ENCODE measurements at places on chromosomes 3 and 15. TPM values are rescaled to one million over a fixed set of nuclear protein-coding genes. Genes with fewer than 3 reads are reported as not detected.

GRCh38 chr15:40080847-40081246, 27.8 kb downstream of the BMF start:
- DNase-seq: no peak

DNA sequence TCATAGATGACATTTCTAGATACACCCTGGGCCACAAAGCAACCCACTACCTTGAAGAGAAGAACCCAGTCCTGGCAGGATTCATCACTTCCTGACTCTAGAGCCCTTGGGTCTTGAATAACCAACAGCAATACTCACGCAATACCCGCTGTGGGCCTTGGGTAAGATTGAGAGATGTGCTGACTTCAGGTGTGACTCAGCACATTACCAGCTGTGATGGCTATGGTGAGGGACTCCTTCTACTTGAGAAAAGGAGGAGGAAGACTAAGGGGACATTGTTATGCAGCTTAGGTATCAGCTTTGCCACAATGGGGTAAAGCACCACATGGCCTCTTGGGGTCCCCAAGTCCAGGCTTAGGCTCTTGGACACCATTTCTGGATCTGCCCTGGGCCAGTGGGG, 14.9 kb downstream of the C3orf33 start:
- DNase-seq: no peak

DNA sequence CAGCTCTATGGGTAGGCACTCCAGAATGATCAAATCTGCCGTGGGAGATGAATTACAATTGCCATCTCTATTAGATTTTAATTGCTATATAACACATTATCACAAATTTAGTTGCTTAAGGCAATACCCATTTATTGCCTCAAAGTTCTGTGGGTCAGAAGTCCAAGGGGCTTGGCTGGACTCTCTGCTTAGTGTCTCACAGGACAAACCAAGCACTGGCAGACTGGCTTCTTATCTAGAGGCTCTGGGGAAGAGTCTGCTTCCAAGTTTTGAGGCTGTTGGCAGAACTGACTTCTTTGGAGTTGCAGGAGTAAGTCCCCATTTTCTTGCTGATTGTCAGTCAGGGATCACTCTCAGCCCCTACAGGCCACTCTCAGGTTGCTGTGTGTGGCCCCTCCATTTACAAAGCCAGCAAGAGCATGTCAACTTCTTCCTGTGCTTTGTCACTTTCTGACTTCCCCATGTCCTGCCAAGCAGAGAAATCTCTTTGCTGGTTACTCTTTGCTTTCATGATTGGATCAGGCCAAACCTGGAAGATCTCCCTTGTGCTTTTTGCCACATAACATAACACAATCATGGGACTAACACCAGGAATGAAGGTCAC, 93.5 kb upstream of the PRICKLE2 start:
- DNase-seq: no peak

MAGEL2 gene
- not detected for polyA plus RNA-seq

EFHB gene
- polyA plus RNA-seq: 1.8 TPM

GRCh38 chr3:9246189-9246588, 3.3 kb downstream of the SRGAP3 start:
- no peak for DNase-seq

DNA sequence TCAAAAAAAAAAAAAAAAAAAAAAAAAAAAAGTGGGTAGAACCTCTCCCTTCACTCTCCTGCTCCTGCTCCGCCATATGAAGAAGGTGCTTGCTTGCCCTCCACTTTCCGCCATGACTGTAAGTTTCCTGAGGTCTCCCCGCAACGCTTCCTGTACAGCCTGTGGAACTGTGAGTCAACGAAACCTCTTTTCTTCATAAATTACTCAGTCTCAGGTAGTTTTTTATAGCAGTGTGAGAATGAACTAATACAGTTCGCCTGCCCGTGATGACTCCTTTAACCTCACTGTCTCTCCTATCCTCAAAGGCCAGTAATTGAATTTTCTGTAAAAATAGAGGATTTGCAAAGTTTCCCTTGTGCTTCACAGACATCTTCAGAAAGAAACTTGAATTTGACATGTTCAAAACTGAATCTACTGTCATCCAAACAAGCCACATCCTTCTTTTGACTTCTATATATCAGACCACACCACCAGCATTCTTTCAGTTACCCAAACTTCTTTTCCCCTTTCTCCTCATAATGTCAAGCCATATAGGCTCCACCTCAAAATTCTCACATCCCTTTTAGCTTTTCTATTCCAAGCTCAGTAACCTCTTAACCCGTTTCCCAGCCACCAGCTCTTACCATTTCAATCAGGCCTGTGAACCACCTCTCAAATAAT, 44.3 kb downstream of the P2RY1 start:
- no peak for DNase-seq

DNA sequence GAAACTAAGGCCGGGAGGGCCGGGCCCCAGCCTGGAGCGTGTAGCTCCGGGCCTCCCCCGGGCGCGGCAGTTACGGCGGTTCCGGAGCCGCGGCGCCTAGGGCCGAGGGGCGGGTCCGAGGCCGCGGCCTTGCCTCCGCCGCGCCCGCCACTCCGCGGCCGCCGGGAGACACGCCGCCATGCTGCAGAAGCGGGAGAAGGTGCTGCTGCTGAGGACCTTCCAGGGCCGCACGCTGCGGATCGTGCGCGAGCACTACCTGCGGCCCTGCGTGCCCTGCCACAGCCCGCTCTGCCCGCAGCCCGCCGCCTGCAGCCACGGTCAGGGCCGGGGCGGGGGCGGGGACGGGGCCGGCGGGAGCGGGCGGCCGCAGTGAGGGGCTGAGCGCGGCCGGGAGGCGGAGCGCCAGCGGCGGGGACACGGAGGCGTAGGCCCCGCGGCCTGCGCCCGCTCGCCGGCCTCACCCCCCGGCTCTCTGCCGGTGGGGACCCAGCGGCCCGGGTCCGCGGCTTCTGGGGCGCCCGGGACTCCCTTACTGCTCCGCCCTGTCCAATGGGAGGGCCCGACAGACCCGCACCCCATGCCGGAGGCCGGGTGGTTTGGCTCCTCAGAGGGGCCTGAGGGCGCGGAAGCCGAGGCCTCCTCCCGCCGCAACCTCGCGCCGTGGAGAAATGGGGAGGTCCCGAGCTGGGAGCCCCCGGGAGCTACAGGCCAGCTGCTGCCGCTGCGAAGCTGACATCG, at the start of gene DIS3L:
DIS3L (plus strand) TSS at position 150 of the 738 bp plus-strand sequence; CDS start at position 179, 29 bp downstream.
- DNase-seq: peak; percentile 69

DNA sequence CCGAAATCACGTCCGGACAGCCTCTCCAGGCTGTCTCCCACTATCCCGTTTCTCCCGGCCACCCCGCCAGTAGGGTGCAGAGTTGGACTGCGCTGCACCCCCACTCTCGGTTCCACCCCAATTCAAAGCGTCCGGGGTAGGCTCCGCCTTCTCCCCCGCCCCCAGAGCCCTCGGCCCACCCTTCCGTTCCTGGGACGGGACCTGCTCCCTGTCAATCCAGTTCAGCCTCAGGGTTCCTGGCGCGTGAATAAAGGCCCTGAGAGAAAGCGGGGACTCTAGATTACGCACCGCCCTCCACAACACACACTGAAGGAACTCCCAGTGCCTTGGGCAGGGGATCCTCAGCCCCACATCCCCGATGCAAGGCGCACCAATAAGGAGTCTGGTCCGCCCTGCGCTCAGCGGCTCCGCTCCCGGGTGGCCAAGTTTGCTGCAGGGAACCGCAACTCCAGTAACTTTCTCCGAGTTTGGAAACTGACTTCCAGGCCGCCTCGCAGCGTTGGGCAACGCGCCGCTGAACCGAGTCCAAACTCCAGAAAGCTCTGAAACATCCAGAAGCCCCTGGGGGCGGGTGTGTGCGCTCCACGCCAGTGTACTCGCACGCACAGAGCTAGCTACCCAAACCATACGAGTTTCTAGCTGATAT, 1.9 kb downstream of the ADAMTS9 start:
- no peak for DNase-seq

KCNAB1 gene
- polyA plus RNA-seq: 0.09 TPM

DNA sequence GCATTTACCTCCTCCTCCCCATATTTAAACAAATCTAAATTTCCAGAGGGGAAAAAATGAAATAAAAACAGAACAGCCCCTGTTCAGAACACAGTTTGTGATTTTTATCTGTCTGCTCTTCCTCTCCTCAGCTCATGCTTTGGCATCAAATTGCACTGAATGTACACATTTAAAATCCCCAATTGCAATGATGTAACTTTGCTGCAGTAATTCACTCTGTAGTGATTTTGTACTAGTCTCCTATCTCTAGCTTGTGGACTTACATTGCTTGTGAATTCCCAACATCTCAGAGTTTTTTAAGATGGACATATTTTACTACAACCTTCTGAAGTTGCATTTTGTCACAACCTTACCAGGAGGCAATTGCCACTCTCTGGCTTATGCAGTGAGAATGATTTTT, 81.6 kb upstream of the ROBO2 start:
- DNase-seq: no peak

GRCh38 chr15:39919748-39920509, at the start of gene GPR176:
Gene GPR176, minus strand, starts transcription at chr15:39920266. Its CDS starts 240 bp downstream, at chr15:39920026.
- peak; percentile 33 for DNase-seq

HGD gene
- not detected for polyA plus RNA-seq

FANCD2 gene
- polyA plus RNA-seq: 3.3 TPM

DNA sequence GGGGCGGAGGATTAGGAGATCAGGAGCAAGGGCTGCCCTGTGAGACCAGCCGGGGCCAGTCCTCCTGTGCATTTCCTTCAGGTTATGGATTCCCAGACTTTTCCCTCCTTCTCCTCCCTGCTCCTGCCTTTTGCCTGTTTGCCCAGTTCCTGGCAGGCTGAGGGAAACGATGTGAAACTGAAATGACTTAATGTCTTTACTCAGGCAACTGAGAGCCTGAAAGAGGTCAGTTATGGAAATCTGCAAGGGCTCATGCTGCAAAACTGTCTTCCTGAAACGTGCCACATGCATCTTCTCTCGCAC, 57.2 kb downstream of the MESD start:
- DNase-seq: no peak

DNA sequence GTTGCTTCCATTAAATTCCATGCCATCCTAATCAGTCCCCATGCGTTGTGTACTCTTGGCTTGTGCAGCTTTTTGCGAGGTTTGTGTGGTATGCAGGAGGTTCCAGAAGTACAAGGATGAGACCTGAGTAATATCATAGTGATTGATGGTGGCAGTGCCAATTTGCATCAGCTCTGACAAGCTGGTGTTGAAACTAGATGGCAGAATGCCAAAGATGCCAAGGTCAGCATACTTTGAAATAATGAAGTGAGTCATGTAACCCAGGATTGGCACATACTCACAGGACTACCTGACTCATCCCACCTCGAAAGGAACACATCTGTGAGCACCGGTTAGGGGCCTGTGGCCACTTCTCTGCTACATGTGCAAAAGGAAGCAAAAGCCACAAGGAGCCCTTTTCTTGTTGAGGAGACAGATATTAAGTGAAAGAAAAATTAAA, 14.3 kb downstream of the KAT2B start:
- no peak for DNase-seq

CRTC3 gene
- 70.2 TPM for polyA plus RNA-seq
